ENCODE measurements at places on chromosomes 1 and 21. TPM values are rescaled to one million over a fixed set of nuclear protein-coding genes. Genes with fewer than 3 reads are reported as not detected.

Gene BACE2
- 22.0 TPM for total RNA-seq

Gene ERICH3
- total RNA-seq: not detected

Gene TFAP2E
- total RNA-seq: 0.76 TPM

Gene AKR1A1
- 120 TPM for total RNA-seq

Gene CDC42BPA
- total RNA-seq: 36.5 TPM

Gene HRNR
- not detected for total RNA-seq

Gene DNM3
- 2.0 TPM for total RNA-seq

Gene TEDDM1
- not detected for total RNA-seq

Gene LAMC1
- 488 TPM for total RNA-seq

Gene OR14A16
- not detected for total RNA-seq

Gene TIAM1
- total RNA-seq: 62.4 TPM

Gene MIXL1
- total RNA-seq: not detected

Gene HAO2
- total RNA-seq: 0.39 TPM

Gene MYOC
- total RNA-seq: not detected

Gene CIART
- 5.1 TPM for total RNA-seq

Gene PDZK1
- total RNA-seq: 204 TPM

Gene IL12RB2
- total RNA-seq: not detected

Gene LCE1E
- total RNA-seq: not detected

Gene CLDN17
- not detected for total RNA-seq

Gene RNF220
- total RNA-seq: 78.8 TPM

Gene KIF2C
- 11.2 TPM for total RNA-seq

Gene HEYL
- total RNA-seq: not detected

Gene UBASH3A
- total RNA-seq: not detected

Gene KIF26B
- 1.4 TPM for total RNA-seq

Gene TAS1R1
- not detected for total RNA-seq

Gene SYCP1
- total RNA-seq: not detected

Gene GTF2B
- 34.2 TPM for total RNA-seq

Gene SLC30A2
- total RNA-seq: 2.2 TPM

Gene SLAMF7
- total RNA-seq: not detected

Gene TMEM53
- 7.1 TPM for total RNA-seq

Gene TLR5
- 0.39 TPM for total RNA-seq

Gene SELENBP1
- 2.0 TPM for total RNA-seq

Gene RAB3B
- 0.11 TPM for total RNA-seq

Gene SEMA6C
- 20.8 TPM for total RNA-seq

Gene FNDC10
- 2.7 TPM for total RNA-seq

Gene IER5
- total RNA-seq: 45.1 TPM

Gene GJA5
- total RNA-seq: 203 TPM

Gene KRTAP25-1
- not detected for total RNA-seq

Gene AKR7A3
- 0.11 TPM for total RNA-seq

Gene RGS8
- total RNA-seq: not detected

Gene LMOD1
- total RNA-seq: 0.22 TPM

Gene PPM1J
- total RNA-seq: 5.2 TPM

Gene DCST2
- 2.4 TPM for total RNA-seq

Gene F3
- 107 TPM for total RNA-seq
